ENCODE measurements at places on chromosomes 7 and 10.

DNA sequence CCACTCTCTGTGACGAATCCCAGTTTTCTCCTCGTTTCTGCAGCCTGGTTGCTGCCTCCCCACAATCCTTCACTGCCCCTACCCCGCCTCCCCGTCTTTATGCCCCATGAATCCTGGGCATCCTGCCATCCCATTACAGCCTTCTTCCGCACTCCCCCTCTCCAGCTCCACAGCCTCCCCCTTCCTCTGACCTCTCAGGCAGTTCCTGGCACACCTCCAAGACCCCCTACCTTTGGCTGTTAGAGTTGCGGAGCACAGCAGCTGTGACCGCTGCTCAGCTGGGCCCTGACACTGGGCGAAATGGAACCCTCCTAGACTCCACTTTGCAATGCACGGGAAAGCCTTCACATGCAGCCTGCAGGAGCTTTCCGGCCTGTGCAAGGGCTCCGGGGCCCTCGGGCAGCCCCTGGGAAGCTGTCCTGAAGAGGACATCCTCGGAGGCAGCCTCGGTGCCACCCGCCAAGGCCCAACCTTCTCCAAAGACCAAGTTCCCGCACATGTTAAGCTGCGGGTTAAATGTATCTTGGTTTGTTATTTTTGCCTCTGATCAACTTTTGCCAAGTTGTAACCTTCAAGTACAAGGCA lies 400.7 kb upstream of the MKI67 start:
- DNase-seq = no peak

GRCh38 chr7:112121318-112121717 lies 84.9 kb downstream of the DOCK4 start:
- no peak for DNase-seq

DNA sequence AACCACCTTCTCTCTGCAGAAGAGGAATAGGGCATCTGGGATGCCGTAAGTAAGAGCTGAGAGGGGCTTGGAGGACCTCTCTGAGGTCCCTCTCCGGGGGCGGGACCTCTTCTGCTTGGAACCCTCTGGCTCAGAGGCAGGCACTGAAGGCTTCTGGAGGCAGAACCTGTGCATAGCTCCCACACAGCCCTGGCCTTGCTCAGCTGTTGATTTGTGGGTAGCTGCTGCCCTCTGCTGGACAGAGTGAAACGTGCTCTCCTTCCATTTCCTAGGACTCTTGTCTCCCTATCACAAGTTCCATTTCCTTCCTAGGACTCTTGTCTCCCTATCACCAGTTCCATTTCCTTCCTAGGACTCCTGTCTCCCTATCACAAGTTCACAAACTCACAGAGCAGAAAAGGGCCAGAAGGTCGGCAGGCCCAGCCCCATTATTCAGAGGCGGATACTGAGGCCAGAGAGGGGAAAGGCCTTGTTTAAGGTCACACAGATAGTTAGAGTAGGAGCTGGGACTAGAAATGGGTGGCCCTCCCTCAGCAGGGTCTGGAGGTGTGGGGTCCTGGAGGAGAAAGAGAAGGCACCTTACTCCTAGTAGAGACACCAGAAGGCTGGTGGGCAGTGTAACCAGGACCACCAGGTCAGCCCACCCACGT lies 30.3 kb upstream of the GARS1 start:
- DNase-seq = peak; percentile 66

- no peak for DNase-seq
Observed at GRCh38 chr7:3648276-3648675, 347.2 kb downstream of the SDK1 start.

- no peak for DNase-seq
Observed at GRCh38 chr10:49361735-49362568, 33.9 kb downstream of the DRGX start.

GRCh38 chr7:100968031-100968430 lies 1.3 kb upstream of the MUC12 start:
- no peak for DNase-seq

DNA sequence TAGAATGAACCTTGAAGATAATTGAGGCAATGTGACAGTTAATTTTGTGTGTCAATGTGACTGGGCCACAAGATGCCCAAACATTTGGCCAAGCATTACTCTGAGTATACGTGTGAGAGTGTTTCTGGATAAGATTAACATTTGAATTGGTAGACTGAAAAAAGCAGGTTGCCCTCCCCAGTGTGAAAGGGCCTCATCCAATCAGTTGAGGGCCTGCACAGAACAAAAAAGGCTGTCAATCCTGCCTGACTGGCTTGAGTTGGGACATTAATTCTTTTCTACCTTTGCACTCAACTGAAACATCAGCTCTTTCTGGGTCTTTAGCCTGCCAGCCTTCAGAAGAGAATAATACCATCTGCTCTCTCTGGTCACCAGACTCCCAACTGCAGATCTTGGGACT lies 56.6 kb upstream of the PDE1C start:
- no peak for DNase-seq

- no peak for DNase-seq
Observed at GRCh38 chr7:12481722-12482121, 78.1 kb upstream of the VWDE start.

DNA sequence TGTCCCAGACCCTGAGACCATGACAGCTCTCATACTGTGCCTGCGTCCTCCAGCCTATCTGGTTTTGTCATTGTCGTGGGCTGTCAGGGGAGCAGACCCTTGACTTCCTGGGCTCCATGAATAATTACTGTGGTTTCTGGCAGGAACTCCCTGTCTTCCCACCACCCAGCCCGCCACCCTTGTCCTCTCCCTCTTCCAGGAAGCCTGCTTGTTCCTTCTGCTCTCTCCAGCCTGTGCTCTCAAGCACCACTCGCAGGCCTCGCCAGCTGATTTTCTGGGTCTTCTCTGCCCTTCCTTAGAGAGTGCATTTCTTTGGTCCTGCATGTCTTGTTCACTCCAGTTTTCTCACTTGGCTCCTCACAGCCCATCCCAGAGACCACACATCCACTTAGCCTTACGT lies 224.5 kb upstream of the INHBA start:
- no peak for DNase-seq

GRCh38 chr7:86058649-86059048 lies 585.1 kb upstream of the GRM3 start:
- DNase-seq = peak; percentile 30

GRCh38 chr7:151301471-151302462 lies 39.8 kb upstream of the NUB1 start:
- no peak for DNase-seq

DNA sequence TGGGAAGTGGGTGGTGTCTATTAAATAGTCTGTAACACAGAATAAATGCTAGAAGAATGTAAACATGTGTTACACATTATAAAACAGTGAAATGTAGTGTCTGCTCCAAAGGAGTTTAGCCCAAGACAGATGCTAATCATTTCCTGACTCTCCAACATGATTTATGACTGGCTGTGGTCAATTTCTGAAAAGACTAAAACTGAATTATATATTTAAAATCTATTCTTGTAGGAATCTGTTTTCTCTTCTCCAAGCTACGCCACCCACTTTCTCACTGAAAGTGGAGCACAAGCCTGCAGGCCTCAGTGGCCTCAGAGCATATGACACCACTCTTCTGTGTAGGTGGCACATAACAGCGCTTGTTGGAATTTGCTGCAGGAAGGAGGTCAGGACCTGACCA lies 44.4 kb downstream of the CTTNBP2 start:
- no peak for DNase-seq

DNA sequence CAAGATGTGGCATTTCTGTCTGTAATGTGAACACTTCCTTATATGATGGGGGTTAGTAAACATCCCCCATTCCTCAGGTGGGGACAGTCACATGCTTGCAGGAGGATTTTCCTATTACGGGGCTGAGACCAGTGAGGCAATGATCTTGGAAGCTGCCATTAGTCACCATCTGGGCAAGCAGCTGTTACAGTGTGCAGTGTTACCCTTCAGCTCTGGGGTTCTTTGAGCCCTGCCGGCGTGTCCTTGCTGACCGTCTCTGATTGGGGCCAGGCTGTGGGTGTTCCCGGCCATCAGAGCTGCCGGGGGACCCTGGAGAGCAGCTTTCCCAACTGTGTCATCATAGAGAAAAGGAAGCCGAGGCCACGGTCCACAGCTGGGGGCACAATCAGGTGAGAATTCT lies 126.8 kb upstream of the FAM20C start:
- DNase-seq = no peak

DNA sequence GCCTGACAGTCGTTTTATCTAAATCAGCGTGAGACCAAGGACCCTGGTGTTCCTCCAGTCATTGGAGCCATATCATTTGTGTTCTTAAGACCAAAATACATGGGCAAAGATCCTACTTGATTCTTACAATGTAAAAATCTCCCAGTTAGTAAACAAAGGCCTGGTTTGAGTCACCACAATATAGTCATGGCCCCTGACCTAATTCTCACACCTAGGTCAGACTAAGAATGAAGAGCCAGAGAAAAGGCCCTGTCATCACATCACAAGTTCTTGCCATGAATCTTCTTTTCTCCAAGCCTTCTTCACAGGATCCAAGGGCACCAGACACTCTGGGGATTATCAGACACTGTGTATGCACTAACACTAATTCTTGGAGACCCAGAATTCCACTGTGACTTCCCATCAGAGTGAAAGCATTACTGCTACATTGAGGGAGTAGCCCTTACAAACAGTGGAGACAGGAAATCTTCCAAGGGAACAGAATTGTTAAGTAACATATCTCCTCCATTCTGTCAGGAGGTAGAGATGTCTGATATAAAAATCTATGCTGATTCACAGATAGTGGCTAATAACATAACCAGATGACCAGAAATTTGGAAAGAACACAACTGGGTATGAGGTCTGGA lies 7.6 kb upstream of the ERVW-1 start:
- DNase-seq = no peak

- DNase-seq = no peak
Observed at GRCh38 chr10:88253622-88254021, 329.5 kb downstream of the RNLS start.

GRCh38 chr10:35015843-35016408 lies 74.2 kb downstream of the CUL2 start:
- DNase-seq = no peak

DNA sequence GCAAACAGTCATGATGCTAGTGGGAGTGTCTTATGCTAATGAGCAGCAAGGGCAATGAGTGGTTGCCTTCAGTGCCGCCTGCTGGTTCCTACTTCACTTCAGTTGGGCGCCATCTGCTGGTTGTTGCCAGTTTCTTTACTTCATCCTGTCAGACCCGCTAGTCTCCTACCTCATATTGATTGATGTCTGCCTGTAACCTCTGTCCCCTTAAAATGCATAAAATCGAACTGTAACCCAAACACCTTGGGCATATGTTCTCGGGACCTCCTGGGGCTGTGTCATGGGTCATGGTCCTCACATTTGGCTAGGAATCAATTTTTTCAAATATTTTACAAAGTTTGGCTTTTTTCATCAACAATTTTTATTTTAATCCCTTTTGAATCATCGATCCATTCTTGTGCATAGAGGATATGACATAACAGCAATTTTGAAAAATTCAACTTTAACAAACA lies 62.8 kb upstream of the C7orf33 start:
- DNase-seq = peak; percentile 77

DNA sequence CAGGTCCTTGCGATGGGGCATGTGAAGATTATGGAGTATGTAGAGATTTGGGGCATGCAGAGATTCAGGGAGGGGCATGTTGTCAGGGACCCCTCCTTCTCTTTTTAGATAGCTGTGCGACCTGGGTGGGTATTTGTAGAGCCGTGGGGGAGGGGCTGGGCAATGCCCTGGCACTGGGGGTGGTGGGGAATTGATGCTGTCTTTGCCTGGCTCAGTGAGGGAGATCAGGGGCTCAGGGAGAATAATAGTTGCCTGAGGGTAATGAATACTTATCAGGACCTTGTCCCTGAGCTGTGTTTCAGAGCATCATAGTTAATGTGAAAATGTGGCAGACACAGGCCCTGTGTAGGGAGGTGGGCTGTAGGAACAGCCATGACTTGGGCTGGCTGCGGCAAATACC lies 3.5 kb downstream of the RAMP3 start:
- DNase-seq = no peak

DNA sequence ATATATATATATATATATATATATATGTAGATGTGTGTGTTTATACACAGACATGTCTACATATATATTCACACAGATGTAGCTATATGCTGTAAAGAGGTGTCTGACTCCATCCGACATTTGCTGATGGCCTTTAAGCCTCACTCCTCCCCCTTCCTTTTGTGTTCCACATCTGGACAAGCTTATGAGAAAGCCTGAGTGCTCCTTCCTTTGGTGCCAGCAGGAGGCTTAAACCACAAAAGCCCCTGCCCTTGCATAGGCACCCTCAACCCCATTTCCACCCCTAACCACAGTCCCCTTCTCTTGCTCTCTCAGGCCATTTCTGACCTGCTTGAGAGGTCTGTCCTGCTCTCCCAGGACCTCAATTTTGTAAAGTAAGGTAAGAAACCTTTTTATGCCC lies 98.7 kb downstream of the SVOPL start:
- no peak for DNase-seq

- no peak for DNase-seq
Observed at GRCh38 chr10:8088504-8088903, 34.0 kb downstream of the GATA3 start.

DNA sequence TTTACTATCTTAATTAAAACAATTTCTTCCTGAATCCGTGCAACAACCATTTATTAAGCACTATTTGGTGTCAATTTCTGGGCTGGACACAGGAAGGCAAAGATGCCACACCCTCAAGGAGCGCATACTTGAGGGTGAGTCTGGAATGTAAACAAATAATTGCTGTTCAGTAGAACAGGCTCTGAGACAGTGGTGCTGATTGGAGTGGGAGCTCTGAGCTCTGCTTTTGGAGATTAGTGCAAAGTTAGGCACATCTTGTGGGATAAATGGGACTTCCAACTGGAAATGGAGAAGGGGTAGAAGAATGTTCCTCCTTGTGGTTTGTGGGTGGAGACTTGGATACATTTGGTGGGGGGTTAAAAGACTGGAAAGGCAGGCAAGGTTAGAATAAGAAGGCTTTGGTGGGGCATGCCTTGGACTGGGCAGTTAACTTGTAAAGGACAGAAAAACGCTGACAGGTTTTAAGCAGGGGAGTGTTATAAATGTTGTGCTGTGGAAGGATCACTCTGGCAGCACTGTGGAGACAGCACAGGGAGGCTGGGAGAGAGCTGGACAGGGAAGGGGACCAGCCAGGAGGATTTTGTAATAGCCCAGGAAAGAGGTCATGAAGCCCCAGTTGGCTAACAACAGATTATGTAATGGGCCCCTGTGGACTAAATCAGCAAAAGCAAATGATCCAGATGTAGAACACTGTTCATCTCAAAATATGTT lies 80.7 kb downstream of the ZNF365 start:
- DNase-seq = no peak

- DNase-seq = no peak
Observed at GRCh38 chr10:35270100-35270499, 66.2 kb upstream of the CCNY start.

- no peak for DNase-seq
Observed at GRCh38 chr7:122544463-122544862, 154.5 kb downstream of the RNF133 start.

GRCh38 chr10:22133749-22134624 lies 83.8 kb downstream of the EBLN1 start:
- no peak for DNase-seq

Data from Peyer's patch (tissue), 4 donors.